Effector memory CD8-positive, alpha-beta T cell (primary cell): ENCODE measurements at places on chromosomes 12 and 14.

GRCh38 chr12:11540156-11540555 is 109.3 kb upstream of the ETV6 start:
- no peak for DNase-seq

GRCh38 chr12:109261939-109262338 is 47.1 kb downstream of the FOXN4 start:
- no peak for DNase-seq

DNA sequence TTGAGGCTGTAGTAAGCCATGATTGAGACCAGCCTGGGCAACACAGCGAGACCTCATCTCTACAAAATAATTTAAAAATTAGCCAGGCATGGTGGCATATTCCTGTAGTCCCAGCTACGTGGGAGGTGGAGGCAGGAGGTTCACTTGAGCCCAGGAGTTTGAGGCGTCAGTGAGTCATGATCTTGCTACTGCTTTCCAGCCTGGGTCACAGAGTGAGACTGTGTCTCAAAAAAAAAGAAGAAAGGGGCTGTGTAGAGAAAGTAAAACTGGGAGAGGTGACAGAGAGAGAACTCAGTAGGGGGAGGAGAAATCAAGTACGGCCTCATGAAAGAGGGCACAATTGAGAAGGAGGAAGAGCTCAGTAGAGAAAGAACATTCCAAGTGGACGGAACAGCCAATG is 12.4 kb downstream of the TECPR2 start:
- DNase-seq = no peak

- no peak for DNase-seq
Observed at GRCh38 chr14:49159081-49159480, 427.1 kb downstream of the RPS29 start.

GRCh38 chr12:29700761-29701481 is 82.8 kb downstream of the TMTC1 start:
- DNase-seq = no peak

DNA sequence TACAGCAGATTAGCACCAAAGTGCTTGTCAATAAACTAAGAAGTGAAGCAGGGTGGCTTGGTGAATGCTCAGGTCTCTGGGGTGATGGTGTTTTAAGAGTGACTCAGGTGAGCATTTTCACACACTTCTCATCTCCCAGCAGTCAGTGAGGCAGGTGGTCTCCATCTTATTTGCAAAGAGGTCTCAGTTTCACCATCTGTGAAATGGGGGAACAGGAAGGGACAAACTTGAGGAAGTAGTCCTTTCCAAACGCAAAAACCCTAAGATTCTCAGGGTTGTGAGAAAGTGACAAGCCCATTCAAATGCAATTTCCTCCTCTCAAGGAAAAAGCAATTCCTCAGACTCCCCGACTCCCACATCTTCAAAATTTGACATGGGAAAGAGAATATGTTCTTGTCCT is 54.1 kb downstream of the CMKLR1 start:
- no peak for DNase-seq

GRCh38 chr12:90244232-90244631 is 535.6 kb upstream of the ATP2B1 start:
- DNase-seq = no peak

DNA sequence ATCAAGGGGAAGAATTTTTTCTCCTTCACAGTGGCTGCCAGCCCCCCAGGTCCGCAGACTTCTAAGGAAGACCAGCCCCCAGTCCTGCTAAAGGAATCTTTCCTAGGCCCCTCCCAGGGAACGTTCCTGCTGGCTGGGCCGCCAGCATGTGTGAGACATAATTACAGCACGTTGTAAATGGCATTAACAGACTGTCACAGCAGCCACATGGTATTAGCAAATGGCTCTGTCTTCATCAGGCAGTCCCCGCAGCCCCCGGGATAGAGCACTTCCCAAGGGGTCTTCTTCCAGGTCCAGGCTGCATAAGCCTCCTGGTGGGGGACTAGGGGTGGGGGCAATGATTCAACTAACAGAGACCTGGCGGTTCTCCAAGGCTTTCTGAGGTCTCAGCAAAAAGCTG is 34.9 kb upstream of the FAM222A start:
- no peak for DNase-seq

GRCh38 chr12:111425655-111426054 is 19.9 kb downstream of the SH2B3 start:
- DNase-seq = no peak

DNA sequence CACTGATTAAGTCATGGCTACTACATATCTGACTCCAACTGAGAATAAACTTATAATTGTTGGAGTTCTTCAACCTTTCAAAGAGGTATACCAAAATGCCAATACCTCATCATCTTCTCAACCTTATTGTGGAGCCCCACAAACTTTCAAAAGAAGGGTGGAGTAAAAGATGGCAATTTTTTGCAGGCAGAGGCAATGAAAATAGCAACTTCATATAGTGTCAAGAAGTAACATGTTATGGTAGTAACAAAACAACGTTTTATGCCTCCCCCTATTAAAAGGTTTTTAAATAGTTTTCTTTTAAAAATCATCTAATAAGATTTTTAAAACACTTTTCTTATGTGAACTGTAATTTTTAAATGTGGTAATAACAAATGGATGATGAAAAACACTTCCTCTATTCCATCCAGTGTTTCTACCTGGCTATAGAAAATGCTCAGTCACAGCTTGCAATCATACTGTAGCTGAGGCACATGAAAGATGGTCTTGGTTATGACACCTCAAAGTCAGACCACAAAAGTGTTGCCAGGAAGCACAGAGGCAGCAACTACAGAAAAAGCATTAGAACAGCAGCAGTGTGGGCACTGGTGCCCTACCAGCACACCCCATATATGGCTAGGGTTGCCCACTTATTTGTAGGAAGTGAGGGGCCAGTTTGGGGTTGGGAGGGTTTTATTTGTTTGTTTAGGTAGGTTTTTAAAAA is 7.0 kb downstream of the PPP1R12A start:
- peak; percentile 43 for DNase-seq

DNA sequence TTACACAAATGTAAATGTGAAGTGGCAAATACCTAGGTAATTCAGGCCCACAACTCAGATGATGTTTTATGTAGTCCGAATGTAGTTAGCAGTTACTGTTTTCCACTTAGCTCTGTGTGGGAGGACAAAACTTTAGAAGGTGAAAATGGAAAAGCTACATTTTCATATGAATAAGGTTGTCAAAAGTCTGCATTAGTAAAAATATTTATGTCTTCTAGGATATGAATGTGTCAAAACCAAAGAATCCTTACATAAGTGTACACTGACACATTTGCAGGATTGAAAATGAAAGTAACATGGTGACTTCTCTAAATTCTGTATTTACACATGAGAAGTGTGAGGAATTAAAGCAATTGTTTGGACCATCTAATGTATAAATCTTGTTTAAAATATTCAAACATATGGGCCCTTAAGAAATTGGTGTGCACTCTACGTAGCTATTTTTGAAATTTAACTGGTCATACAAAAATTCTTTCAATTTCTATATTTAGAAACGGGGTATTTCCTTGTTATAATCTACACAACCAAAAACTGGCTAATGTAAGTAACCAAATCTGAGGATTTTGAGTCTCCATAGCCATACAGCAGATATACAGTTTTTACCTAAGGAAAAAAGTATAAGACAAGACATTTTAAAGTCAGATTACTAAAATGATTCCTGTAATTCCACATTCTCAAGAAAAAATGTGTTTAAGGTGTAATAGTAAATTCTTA is 5.4 kb downstream of the CDKN1B start:
- no peak for DNase-seq

GRCh38 chr12:56931474-56931978 is 2.7 kb downstream of the SDR9C7 start:
- DNase-seq = no peak

GRCh38 chr14:58280954-58281787 is 17.2 kb upstream of the ARID4A start:
- DNase-seq = no peak

GRCh38 chr12:58814036-58814435 is 106.3 kb downstream of the LRIG3 start:
- no peak for DNase-seq

DNA sequence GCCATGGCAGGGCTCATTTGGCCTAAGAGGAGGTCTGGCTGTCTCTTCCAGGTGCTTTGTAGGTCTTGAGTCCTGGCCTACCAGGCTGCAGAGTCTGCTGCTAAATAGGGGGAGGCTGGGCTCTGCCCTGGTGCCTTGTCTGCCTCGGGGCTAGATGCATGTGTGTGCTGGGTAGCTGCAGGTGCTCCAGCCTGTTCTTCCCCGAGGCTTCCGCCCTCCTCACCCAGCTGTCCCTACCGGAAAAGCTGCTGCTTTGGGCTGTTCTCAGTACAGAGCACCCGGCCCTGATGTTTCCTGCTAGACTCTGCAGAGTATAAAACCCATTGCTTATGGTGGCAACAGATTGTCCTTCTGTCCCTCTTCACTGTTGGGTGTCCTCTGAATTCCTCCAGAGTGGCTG is 37.7 kb downstream of the RAB35 start:
- DNase-seq = no peak

DNA sequence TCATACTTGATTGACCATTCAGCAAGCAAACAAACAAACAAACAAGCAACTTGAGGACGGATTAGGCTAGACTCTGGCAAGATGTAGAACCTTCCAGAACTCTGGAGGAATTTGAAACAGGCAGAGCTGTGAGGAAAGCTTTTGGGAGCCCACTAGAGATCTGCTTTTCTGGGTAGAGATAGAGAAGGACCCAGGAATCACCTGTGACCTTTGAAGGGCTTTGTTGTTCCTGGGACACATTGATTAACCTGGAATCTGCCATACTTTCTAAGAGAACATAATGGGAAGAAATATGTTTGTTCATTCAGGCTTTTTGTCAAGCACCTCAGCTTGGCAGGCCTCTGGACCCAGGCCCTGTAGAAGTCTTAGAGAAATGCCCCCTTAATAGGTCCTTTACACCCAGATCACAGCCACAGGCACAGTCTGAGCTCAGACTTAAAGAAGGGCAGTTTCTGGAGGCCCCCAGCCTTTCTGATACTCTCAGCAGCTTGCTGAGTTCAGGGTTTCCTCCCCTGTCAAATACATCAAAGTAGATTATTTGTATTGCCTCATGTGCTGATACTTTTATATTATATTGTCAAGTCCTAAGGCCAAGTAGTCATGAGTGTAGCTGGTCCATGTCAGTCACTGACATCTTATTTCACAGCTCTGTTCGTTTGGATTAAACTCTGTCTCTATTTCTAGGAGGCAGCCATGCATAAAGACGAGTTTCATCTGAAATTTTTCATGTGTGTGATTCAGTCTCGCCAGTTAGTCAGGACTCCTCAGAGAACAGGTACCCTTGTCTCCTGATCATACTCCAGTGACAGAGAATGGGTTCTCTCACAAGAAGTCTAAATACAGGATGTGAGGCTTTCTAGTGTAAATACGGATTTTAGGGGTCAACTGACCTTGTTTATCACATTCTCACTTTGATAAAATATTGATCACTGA is 1.1 kb upstream of the SENP1 start:
- DNase-seq = no peak

DNA sequence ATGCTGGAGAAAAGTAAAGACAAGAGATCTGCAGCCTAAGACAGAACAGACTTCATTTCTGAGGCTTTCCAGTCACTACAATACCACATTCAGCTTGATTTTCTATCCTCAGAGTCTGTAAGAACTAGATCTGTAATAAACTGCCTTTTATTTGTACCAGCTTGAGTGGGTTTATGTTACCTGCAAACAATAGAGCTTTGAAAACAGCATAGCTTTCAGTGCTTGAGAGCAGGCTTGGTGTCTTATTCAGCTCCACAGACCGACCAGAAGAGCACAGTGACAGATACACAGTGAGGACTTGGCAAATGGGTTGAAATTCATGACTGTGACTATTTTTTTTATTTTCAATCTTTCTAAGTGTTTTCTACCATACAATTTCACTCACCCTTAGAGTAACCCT is 207.8 kb upstream of the OTX2 start:
- no peak for DNase-seq

DNA sequence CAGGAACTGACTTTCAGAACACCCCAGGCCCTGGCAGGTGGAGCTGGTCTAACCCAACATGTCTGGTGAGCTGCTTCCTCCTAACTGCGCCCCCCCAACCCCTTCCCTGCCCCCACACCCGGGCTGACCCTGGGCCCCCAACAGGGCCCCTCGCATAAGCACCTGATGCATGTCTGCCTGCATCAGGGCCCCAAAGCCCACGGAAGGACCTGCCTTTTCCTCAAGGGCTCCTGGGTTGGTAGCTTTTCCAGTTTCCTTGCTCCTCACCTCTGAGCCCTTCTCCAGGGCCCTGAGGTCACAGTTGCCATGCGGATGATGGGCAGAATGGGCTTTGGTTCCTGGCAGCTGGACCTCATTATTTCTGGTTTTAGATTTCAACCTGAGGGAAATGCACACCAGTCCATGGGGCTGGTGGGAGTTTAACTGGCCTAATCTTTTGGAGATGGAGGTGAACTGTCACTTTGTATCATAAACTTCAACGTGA is 18.5 kb downstream of the TESC start:
- DNase-seq = no peak

GRCh38 chr14:50875359-50876070 is 3.7 kb downstream of the ABHD12B start:
- DNase-seq = peak; percentile 45

GRCh38 chr14:45048385-45048784 is 35.5 kb upstream of the PRPF39 start:
- no peak for DNase-seq

GRCh38 chr12:125021771-125022170 is 28.3 kb downstream of the BRI3BP start:
- DNase-seq = no peak
